ENCODE measurements at places on chromosomes 2 and 18.

DNA sequence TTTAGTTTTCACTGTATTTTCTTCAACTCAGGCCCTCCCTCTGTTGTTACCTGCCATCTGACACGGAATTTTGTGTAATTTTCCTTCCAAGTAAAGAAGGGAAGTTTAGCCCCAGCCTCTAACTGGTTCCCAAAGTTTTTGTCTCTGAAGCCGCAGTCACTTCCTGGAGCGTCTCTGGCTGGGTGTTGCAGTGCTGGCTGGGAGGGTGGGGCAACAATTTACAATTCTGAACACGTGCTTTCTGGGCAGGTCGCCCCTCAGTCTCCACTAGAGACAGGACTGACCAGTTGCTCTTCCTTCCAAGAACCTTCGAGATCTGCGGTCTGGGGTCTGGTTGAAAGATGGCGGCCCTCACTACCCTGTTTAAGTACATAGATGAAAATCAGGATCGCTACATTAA is 3.5 kb downstream of the CNDP2 start:
- peak; percentile 84 for DNase-seq

DNA sequence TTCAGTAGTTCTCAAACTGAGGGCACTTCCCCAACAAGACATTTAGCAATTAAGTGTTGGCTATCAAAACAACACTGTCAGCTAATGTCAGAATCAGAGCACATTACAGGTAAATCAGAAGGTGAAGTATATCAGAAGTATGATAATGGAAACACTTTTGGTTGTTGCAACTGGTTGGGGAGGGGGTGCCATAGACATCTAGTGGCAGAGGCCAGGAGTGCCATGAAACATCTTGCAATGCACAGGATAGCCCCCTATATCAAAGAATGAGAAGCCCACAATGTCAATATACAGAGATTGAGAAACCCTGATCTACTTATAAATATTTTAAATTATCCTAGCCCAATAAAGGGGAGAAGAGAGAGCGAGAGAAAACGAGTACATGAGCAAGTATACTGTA is 4.9 kb upstream of the XPO1 start:
- DNase-seq: no peak

DNA sequence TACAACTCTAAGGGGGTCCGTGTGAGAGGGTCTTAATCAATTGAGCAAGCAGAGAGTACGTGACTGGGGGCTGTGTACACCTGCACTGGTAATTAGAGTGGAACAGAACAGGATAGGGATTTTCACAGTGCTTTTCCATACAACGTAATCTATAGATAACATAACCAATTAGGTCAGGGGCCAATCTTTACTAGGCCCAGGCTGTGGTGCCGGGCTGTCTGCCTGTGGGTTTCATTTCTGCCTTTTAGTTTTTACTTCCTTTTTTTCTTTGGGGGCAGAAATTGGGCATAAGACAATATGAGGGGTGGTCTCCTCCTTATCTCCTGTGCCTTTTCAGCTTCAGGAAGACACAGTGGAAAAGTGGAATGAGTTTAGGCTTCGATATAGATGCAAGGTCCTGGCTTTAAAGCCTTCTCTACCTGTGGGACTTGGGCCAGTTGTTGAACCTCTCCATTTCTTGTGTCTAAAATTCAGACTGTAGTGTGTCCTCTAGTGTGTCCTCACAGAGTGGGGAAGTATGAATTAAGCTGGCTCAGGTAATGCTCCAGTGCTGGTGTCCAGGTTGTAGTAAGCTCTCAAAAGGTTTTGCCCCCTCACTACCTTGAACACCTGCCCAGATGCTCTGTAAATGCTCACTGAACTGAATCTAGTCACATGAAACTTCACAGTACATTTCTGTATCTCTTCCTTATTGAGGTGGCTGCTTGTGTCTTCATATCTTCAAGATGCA is 422.8 kb downstream of the SETBP1 start:
- no peak for DNase-seq

DNA sequence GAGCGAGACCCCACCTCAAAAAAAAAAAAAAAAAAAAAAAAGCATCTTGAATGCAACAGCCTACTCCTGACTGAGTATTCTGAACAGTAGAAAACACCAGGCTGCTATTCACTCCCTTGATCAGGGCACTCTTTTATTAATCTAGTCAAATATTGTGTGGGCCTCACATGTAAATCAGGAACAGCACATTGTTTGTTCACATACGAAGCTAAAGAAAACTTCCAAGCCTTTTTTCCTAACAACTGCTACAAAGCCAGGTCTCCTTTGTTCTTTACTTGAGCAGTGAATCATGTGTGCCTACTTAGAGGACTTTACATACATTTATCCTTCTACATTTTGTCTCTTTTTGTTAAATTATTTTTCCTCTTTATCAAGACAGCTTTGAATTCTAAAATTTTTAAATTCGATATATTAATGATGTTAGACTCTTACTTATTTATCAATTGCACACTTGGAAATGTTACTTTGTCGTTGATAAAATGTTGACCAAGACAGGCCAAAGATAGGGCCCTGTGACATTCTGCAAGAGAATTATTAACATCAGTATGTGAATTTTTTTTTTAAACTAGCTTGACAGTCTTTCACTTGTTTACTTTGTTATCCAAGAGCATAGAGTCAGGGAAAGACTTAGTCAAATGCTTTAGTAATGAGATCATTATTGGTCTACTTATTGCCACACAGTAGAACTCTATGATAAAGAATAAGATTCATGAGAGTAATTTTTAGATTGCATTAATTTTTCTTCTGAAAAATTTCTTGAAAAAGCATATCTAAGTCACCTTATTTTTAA is 13.2 kb downstream of the SPATS2L start:
- no peak for DNase-seq

GRCh38 chr2:96535331-96535730 is 1.2 kb upstream of the ARID5A start:
- DNase-seq: no peak

DNA sequence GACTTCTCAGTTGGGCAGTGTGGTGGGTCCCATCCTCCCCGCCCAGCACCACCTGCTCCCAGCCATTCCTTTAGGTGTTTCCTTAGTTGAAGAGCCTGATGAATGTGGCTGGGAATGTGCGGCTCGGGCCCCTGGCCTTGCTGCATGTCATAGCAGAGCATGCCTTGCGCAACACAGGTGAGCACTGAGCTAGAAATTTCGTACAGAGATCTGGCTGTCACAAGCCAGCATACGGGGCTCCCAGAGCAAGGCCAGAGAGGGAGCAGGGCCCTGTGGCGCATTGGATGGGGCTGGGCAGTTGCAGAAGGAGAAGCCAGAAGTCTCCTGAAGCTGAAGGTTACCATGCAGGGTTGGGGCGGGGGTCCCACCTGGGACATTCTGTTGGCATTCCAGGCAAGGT is 129.7 kb downstream of the WDSUB1 start:
- peak; percentile 19 for DNase-seq

- no peak for DNase-seq
These were observed 109.0 kb upstream of the MSH2 start for GRCh38 chr2:47293976-47294375.

GRCh38 chr18:33844232-33844631 is 266.2 kb downstream of the ASXL3 start:
- no peak for DNase-seq

- no peak for DNase-seq
These were observed 276.6 kb downstream of the ZNF521 start for GRCh38 chr18:25075331-25075730.

DNA sequence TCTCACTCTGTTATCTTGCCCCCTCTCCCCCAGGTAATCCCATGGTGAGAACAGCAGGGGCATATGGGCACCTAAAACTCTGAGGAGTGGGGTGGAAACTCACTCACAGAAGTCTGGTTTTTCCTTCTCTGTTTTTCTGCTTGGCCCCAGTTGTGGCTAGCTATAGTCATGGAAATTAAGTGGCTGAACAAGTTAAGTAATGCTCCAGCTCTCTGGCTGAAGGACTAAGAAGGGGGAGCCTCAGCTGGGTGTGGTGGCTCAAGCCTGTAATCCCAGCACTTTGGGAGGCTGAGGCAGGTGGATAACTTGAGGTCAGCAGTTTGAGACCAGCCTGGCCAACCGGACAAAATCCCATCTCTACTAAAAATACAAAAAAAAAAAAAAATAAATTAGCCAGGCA is 261.0 kb downstream of the TPGS2 start:
- DNase-seq: peak; percentile 32

- DNase-seq: no peak
These were observed 236.7 kb downstream of the MYCN start for GRCh38 chr2:16176971-16177480.

GRCh38 chr18:14944838-14945237 is 196.9 kb downstream of the ANKRD30B start:
- no peak for DNase-seq

- DNase-seq: no peak
These were observed 209.8 kb downstream of the NEDD4L start for GRCh38 chr18:58253871-58254270.

GRCh38 chr18:26976206-26976605 is 110.7 kb upstream of the AQP4 start:
- no peak for DNase-seq

DNA sequence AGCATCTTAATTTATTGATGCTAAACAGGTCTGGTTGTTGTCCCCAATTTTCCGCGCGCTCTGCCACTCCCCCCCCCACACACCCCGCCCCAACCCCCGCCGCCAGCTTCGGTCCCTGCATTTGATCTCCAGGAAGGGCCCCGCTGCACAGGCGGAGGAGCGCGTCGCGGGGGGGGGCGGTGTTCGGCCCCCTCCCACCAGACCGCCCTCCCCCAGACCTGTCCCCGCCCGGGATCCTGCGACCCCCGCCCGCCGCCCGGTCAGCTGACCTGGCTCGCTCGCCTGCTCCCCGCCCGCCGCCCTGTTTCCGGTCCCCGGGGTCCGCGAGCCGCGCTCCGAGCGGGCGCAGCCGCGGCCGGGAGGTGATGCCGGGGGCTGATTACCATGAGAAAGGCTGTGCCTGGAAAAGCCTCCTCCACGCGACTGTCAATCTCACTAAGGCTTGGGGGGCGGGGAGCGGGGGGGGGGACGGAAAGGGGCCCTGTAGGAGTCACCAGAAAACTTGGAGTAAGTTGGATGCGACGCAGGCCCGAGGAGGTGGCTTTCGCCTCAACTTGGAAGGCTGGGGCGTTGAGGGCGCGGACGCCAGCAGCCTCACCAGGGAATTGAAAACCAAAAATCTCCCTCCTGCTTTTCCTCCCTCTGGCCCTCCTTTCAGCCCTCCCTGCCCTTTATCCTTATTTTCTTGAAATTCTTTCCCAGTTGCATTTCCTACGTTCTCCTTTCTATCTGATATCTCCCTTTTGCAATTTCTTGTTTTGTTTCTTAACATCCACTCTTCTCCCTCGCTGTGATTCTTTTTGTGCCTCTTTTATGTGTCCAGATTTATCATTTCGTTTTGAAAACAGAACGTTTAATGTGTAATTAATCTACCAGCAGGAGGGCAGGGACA is 4.4 kb upstream of the ZEB2 start:
- peak; percentile 85 for DNase-seq

DNA sequence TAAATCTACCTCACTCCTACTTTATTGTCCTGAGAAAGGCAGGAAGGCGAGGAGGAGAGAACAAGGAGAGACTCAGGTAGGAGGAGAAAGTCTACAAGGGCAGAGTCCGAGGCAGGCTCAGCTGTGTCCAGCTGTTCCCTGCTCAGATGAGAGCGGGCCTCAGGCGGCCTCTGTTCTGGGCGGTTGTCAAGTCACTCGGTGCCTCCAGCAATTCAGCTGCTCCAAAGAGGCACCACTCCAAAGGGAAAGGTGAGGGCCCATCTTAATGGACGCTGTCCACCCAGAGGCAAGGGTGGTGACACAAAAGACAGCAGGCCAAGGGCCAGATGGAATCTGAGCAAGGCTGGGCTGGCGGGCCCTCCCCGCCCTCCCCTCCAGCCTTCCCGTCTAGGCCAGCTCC is 101.4 kb upstream of the EPAS1 start:
- peak; percentile 53 for DNase-seq

- DNase-seq: peak; percentile 33
These were observed 9.0 kb downstream of the OBSL1 start for GRCh38 chr2:219562049-219563020.

GRCh38 chr2:29272311-29272710 is 157.1 kb downstream of the CLIP4 start:
- DNase-seq: peak; percentile 59

DNA sequence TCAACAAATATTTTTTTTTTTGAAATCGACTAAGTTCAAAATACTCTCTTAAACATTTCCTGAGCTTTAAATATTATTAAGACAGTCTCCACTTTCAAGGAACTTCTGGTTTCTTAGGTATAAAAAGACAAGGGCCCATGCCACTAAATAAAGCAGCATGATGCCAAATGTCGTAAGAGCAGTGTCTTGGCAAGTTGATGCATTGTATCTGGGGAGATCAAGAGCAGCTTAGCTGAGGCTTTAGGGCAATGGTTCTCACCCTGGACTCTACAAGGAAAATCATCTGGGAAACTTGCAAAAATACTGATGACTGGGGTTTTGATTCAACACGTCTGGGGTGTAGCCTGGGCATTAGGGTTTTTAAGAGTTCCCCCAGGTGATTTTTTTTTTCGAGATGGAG is 41.3 kb downstream of the COL4A3 start:
- DNase-seq: no peak

- no peak for DNase-seq
These were observed 14.8 kb downstream of the TMEM237 start for GRCh38 chr2:201628545-201628944.

GRCh38 chr2:96259497-96259921 is 6.3 kb downstream of the TMEM127 start:
- DNase-seq: no peak

GRCh38 chr2:180115675-180116074 is 108.6 kb upstream of the CWC22 start:
- DNase-seq: no peak

All from ELF-1 (cell line).